Right renal cortex interstitium (tissue), 3 donors: ENCODE measurements at places on chromosomes 2 and 18.

GRCh38 chr2:203586696-203587095, 51.6 kb upstream of the RAPH1 start:
- DNase-seq: no peak

- no peak for DNase-seq
Observed at GRCh38 chr2:141557329-141558095, 573.3 kb downstream of the LRP1B start.

GRCh38 chr2:41872646-41873045, 175.2 kb upstream of the PKDCC start:
- no peak for DNase-seq

DNA sequence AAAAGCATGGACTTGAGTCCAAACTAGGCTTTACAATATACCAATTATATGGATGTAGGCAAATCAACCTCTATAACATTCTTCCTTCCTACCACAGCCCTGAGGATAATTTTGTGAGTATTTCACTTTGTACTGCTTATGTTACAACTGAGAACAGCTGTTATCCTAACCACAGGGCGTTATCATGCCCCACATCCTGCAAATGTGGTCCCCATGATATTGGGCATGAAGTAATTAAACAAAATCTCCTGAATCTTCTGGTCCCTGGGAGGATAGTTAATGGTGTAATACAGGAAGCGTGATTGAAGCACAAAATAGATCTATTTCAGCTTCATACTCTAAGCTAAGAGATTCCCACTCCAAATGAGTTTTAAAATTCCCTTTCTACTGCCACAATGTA, 223.6 kb downstream of the CDH20 start:
- DNase-seq: no peak

GRCh38 chr2:187586011-187586641, 31.9 kb upstream of the TFPI start:
- no peak for DNase-seq

DNA sequence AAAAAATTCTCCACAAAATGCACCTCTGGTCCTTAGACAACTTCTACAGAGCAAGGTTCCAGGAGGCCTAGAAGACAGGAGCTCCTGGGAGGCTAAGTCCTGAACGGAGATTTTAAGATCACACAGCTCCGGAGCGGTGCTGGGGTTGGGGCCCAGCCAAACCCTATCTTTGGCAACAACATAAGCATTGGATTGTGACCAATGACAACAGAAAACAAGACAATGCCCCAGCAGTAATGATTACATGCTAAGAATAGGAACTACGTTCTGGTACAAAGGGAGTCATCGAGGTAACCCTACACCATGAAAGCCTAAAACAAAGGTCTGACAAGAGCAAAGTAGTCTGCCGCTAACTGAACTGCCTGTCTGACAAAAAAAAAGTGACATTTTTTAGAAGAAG, 171.2 kb downstream of the CMPK2 start:
- no peak for DNase-seq

- DNase-seq: no peak
Observed at GRCh38 chr2:175126661-175127060, 41.3 kb downstream of the ATF2 start.

DNA sequence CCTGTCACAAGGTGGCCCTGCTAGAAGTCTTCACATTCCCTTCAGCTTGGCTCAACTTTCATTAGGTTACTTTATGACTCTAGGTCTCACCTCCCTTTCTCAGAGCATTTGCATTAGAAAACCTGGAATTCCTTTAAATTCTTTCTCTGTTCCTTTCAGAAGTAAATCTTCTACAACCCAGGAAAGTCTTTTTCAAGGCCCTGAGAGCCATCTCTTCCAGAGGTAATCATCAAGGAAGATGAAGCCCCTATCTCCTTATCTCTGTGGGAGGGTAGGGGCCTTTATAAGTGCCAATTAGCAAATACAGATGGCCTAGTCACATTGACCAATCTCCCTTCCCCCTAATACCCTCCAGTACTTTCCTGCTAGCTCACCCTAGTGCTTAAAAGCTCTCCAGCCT, 848.0 kb upstream of the FAM98A start:
- no peak for DNase-seq

GRCh38 chr2:239250216-239251081, 150.4 kb downstream of the HDAC4 start:
- no peak for DNase-seq

- no peak for DNase-seq
Observed at GRCh38 chr2:218149848-218150440, 16.8 kb downstream of the CXCR1 start.

GRCh38 chr18:7373441-7373840, 142.6 kb downstream of the LRRC30 start:
- DNase-seq: no peak

DNA sequence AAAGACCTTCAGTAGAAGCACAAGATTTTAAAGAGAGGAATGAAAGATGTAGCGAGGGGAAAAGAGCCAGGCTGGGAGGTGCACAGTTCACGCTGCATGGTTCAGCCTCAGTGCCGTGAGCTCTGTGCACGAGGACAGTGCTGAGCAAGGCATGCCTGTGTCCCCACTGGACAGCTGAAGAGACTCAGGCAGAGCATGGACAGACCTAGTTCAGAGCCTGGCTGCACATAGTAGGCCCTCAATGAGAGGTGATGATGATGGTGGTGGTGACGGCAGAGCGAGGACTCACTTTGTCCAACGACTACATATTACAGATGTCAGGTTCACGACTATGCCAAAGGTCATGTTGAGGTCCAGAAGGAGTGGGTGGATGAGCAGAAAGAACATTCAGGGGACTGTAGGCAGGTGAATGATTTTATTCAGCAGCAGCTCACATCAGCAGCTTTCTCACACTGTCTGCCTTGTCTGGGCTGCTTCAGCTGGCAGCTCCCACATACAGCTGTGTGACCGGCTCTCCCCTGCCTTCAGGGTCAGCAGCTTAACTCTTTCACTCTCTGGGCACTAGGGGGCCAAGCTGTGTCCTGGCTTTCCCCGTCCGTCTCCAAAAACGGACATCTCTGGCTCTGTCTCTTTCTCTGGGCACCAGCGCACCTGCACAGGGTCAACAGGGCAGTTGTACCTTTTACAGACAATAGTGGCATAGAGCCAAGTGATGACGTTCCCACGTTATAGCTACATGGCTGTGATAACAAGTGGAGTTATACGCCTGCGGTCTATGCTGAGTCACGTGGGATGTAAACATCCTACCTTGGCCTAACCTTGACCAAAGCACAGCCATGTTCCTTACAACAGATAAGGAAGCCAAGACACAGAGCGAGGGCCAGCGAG, 128.8 kb upstream of the MSH6 start:
- peak; percentile 53 for DNase-seq

- peak; percentile 43 for DNase-seq
Observed at GRCh38 chr2:177489719-177490301, 97.2 kb downstream of the AGPS start.

DNA sequence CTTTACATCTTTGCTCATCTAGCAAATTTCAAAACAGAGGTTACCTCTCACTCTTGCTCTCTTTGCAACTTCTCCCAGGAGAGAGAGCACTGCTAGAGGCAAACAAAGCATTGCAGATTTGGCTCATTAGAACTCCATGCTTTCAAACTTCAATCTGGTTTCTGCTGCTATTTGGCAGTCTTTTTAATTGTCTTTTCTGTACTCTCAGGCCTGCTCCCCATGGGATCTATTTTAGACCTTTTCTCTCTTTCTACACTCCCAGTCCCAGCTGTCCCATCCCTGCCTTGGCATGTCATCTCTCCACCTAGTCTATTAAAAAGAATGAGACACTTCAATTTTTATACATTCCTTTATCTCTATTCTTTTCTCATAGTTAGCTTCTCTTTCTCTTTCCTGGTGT, 15.2 kb downstream of the KCNJ3 start:
- no peak for DNase-seq

DNA sequence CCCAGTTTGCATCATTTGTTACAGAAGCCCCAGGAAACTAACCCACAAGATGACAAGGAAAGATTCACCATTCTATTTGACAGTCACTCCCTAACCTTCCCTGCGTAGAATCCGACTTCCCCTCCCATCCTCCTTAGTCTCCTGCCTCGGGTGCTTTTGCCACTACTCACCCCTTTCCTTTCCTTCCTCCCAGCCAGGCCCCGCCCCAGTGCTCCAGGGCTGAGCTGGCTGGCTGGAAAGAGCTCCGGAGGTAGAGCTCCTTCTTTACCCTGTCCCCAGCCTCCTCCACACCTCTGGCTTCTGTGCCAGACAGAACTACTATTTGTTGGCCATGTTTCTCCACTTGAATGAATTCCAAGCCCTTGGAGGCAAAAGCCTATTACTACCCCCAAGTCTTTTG, 317.6 kb upstream of the NCKAP5 start:
- no peak for DNase-seq

GRCh38 chr2:237866101-237866621, 6.7 kb downstream of the RAMP1 start:
- DNase-seq: no peak

GRCh38 chr18:45805551-45805950, 19.9 kb upstream of the SIGLEC15 start:
- DNase-seq: no peak

DNA sequence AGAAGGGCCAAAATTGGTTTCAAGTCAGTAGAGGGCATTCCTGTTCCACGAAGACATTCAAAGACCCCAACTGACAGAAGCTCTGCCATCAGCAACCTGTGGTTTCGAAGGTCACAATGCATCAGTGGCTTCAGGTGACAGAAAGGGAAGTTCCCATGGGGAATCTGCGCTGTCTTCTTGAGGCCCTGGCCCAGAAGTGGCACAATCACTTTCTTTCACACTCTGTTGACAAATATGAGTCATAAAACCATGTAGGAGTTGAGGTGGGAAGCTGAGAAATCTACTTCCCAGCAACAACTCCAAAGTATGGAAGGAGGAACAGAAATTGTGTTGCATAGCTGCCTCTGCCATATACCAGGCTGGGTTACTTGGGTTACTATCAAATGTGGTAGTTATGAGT, 621.1 kb upstream of the FANCL start:
- no peak for DNase-seq

- DNase-seq: no peak
Observed at GRCh38 chr2:43039376-43040080, 186.9 kb downstream of the ZFP36L2 start.

GRCh38 chr2:13252615-13253014, 535.9 kb downstream of the TRIB2 start:
- DNase-seq: no peak

DNA sequence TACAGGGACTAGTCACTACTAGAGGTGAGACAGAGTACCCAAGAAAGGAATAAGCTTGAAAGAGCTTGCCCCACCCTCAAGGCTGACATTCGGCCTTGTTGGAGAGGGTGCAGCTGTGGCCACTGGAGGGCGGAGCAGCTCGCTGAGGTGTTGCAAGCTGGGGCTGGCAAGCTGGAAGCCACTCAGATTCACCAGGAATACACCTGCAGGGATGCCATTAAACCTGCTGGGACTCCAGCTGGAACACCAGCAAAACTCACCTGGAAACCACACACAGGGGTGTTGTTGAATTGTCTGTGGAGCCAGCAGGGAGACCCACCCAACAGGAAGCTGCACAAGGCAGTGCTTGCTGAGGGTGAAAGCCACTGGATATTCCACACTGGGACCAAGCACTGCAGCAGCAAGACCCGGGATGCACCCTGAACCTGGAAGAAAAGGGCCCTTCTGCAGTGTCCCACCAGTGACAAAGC, 26.1 kb downstream of the KCTD18 start:
- no peak for DNase-seq

- peak; percentile 43 for DNase-seq
Observed at GRCh38 chr2:23480957-23481797, 96.2 kb downstream of the KLHL29 start.

- no peak for DNase-seq
Observed at GRCh38 chr2:196059491-196059960, 9.1 kb downstream of the DNAH7 start.

DNA sequence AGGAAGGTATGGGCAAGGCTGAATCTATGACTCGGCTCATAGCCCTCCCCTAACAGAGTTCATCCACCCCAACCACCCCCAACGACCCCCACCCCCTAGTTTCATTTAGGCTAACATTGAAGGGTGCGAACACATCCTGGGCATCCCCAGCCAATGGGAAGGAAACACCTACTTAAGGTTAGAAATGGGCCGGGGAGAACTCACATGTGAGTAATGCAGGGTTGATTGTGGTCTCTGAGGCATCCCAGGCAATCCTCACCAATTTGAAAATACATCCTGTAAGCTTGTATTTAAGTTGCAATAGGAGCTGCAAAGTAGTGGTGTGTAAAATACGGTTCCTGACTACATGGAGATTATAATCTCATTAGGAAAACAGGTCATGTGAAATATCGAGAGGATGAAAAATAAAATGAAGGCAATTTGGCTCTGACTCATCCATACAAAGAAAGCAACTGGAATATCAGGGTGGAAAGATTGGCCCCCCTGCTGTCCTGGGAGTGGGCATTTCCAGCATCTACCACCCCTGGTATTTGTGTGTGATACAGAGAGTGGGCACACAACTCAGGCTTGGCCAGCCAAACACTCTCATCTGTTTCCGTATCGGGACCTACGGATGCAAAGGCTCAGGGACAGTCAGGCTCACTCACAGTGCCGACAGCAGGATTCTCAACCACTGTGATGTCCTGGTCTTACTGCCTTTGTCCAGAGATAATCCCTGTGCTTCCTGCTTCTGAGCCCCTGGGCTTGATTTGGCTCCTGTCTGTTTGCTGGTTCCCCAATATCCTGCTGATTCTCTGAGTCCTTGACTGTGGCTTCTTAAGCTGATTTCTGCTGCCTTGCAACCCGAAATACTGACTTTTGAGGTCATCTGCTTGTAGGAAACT, 90.0 kb upstream of the NCKAP5 start:
- no peak for DNase-seq

- no peak for DNase-seq
Observed at GRCh38 chr2:70921031-70921430, 14.7 kb upstream of the ATP6V1B1 start.

- no peak for DNase-seq
Observed at GRCh38 chr2:221972813-221973478, 325.9 kb downstream of the PAX3 start.

DNA sequence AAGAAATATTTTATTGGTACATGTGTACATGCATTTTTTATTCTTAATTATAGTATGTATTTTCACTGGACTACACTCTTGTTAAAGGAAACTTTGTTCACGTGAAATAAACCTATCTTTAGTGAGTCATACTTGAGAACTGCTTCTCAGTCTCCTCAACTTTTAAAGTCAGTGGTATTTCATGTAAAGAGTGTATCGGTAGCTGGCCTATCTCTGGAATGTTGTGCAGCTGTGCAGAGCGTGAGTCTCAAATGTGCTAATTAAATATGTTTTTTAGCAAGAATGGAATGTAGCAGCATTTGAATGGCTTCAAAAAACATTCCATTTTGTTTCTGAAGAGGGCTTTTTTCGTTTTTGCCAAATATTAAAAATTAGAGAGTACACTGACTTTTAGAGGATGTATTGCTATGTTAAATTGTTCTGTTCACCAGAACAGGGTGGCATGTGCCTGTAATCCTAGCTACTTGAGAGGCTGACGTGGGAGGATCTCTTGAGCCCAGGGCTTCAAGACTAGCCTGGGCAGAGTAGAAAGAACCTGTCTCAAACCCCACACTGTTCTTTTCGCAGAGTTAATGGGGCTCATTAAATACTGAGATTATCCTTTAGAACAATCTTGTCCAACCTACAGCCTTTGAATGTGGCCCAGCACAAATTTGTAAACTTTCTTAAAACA, 14.3 kb downstream of the SPTBN1 start:
- no peak for DNase-seq
